ENCODE measurements at places on chromosomes 16 and 17. TPM values are rescaled to one million over a fixed set of nuclear protein-coding genes. Genes with fewer than 3 reads are reported as not detected.

Gene GSG1L
- not detected for total RNA-seq

GRCh38 chr16:47018223-47018891 is 44.9 kb upstream of the DNAJA2 start:
- DNase-seq: no peak

Gene TNFSF13
- total RNA-seq: 1.5 TPM

Gene GPR139
- total RNA-seq: not detected

Gene DYNLRB2
- total RNA-seq: not detected

Gene TPSD1
- total RNA-seq: not detected

DNA sequence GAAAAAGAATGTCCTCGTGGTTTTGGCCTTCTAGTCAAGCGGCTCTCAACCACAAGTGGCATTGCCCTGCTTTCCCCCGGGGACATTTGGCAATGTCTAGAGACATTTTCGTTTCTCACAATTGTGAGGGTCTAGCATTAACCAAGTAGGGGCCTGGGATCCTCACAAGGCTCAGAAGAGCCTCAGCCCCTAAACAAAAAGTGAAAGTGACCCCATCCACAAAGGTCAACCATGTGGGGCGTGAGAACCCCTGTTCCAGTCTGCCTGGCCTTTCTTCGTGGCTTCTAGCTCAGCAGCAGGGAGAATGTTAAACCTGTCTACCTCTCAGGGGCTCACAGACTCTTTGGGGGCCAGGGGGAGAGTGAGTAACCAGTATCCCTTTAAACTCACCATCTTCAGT is 4.8 kb upstream of the RPL38 start:
- DNase-seq: no peak

- DNase-seq: no peak
These were observed 141.1 kb downstream of the MRM1 start for GRCh38 chr17:36742267-36743000.

Gene TMEM88
- total RNA-seq: 24.8 TPM

Gene C17orf50
- total RNA-seq: not detected

Gene KCNH4
- total RNA-seq: 0.05 TPM

- DNase-seq: no peak
These were observed 3.2 kb downstream of the MED31 start for GRCh38 chr17:6648181-6648580.

GRCh38 chr17:59108400-59109102 is 1.9 kb upstream of the TRIM37 start:
- DNase-seq: no peak

DNA sequence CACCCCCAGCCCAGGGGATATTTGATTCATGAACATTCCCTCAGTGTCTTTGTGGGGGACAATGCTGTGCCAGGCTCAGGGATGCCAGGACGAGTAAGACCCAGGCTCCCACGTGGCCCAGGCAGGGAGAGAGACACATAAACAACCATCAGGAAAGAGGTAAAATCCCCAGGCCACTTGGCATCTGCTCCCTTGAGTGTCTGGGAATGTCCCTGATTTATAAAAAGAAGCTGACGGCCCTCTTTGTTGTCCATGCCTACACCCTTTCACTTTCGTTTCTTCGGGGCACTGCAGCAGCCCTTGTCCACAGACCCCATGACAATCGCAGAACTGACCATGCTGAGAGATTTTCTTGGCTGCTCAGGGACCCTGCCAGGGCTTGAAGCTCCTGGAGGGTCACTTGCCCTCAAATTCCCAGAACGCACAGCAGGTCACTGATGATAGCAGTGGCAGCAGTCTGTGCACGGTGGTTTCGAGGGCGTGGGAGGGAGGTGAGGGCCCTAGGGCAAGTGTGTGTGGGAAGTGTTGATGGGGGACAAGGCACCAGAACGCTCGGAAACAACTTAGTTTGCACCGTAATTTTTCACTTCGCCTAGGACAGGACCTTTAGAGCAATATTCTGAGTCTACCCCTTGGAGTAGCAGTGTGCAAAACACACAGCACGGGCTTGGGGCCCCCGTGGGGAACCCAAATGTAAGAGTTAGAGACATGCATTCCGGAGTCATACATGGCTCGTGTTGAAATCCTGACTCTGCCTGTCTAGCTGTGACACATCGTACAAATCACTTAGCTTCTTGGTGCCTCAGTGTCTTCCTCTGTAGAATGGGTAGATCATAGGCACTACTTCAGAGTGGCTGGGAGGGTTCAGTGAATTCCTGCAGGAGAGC is 4.7 kb downstream of the NOD2 start:
- no peak for DNase-seq

Gene CDRT15L2
- total RNA-seq: not detected

GRCh38 chr17:29549177-29549923 is 17.5 kb downstream of the ABHD15 start:
- DNase-seq: no peak

- DNase-seq: no peak
These were observed 395.1 kb downstream of the SEC14L1 start for GRCh38 chr17:77535892-77536291.

- DNase-seq: no peak
These were observed 478.3 kb upstream of the ZFHX3 start for GRCh38 chr16:73526011-73526804.

GRCh38 chr17:8792646-8793045 is 6.5 kb downstream of the MFSD6L start:
- DNase-seq: no peak

- no peak for DNase-seq
These were observed 4.6 kb downstream of the RASD1 start for GRCh38 chr17:17491546-17491988.

- DNase-seq: no peak
These were observed 4.1 kb downstream of the CSF3 start for GRCh38 chr17:40019140-40019991.

GRCh38 chr16:78813661-78814311 is 714.3 kb downstream of the WWOX start:
- no peak for DNase-seq

Gene NPW
- 0.35 TPM for total RNA-seq

DNA sequence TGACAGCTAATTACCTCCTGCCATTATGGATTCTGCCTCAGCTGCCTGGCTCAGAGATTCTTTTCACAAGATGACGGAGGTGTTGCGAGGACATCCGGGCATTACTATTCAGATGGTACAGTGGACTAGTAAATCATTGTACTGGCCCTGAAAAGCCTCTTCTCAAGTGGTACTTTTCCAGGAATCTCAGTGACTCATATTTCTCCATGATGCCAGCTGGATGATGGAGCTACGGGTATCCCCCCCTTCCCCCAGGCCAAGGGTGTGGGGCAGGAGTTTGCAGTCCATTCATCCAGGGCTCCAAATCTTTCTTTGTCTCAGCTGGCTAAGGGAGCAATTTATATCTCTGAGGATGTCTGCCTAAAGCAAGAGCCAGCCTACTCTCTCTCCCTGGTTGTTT is 107.7 kb upstream of the GPR139 start:
- DNase-seq: no peak

- peak; percentile 45 for DNase-seq
These were observed 33.5 kb upstream of the BCO1 start for GRCh38 chr16:81204798-81205680.

Gene NLRC3
- 7.6 TPM for total RNA-seq

GRCh38 chr16:77897831-77898605 is 109.7 kb downstream of the VAT1L start:
- no peak for DNase-seq

Gene TPSAB1
- total RNA-seq: not detected

DNA sequence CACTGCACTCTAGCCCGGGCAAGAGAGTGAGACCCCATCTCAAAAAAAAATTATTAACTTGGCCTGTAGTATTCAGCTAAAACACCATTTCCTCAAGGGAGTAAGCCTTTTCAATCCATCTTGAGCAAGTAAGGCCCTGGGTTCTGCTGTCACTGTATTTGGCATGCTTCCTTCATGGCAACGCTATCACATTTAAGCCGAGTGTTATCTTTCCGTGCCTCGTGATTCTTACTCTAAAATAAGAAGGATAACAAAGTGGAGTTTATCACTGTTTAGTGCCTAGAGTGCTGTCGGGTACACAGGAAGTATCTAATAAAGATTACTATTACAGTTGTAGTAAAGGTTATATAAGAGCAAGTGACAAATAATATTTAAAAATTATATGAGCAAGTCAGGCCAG is 8.8 kb downstream of the VPS53 start:
- DNase-seq: no peak

Gene SMIM36
- not detected for total RNA-seq

Gene LRRC37A
- 0.78 TPM for total RNA-seq

Gene SPG7
- total RNA-seq: 210 TPM

- no peak for DNase-seq
These were observed 1.7 kb downstream of the RABEP1 start for GRCh38 chr17:5283571-5284315.

GRCh38 chr16:8571061-8571596 is 19.2 kb downstream of the TMEM114 start:
- no peak for DNase-seq

- no peak for DNase-seq
These were observed 6.5 kb downstream of the MT1X start for GRCh38 chr16:56688762-56689161.

Gene SALL1
- 1.5 TPM for total RNA-seq

- DNase-seq: no peak
These were observed 6.4 kb upstream of the CRISPLD2 start for GRCh38 chr16:84813141-84813934.

Gene ASPA
- not detected for total RNA-seq

Gene KRTAP1-5
- total RNA-seq: 0.29 TPM

- no peak for DNase-seq
These were observed 31.4 kb upstream of the TBX2 start for GRCh38 chr17:61368049-61368831.

DNA sequence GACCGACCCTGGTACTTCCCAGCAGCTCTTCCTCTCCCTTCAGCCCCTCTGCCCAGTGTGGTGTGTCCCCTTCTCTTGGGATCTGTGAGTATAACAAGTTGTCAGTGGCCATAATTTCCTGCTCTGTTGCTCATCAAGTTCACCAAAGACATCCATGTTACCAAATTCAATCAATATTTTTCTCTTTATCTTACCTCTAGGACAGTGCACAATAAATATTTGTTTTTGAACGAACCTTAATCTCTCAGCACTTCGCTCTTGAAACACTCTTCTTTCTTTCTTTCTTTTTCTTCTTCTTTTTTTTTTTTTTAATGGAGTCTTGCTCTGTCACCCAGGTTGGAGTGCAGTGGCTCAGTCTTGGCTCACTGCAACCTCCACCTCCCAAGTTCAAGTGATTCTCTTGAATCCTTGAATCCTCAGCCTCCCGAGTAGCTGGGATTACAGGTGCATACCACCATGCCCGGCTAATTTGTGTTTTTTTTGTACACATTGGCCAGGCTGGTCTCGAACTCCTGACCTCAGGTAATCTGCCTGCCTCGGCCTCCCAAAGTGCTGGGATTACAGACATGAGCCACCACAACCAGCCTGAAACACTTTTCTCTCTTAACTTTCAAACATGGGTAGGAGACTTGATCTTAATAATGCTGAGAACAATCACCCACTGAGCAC is 2.7 kb upstream of the UMOD start:
- no peak for DNase-seq

Gene MSL1
- 84.1 TPM for total RNA-seq

Gene TBC1D3G
- total RNA-seq: not detected

DNA sequence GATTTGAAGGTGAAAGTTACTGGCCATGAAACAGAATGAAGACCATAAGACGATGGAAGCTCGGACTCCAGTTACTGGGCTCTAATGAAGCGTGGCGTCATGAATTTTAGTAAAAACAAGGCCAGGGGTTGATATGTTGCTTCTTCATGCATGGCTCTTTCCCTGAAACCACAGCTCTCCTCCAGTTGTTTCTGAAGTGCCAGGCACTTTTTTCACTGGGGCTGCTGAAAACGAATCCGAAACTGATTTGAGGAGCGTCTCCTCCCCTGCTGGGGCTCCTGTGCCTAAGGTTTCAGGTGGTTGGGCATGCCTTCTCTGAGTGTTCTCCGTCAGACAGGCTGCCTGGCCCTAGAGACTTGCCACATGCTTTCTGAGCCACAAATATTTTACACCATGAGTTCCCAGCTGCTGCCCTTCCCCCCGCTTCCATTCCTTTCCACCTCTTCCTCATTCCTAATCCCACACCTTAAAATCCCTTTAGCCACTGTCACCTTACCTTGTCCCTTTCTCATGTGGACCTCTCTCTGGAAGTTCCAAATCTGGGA is 3.7 kb upstream of the MYL4 start:
- no peak for DNase-seq

- DNase-seq: no peak
These were observed 1.7 kb downstream of the KSR1 start for GRCh38 chr17:27457731-27458523.

Gene RMI2
- total RNA-seq: 5.9 TPM

GRCh38 chr17:80795090-80795580 is 196.5 kb upstream of the CHMP6 start:
- no peak for DNase-seq

GRCh38 chr16:56993204-56993603 is 3.8 kb downstream of the NLRC5 start:
- no peak for DNase-seq

Gene SCN4A
- not detected for total RNA-seq

Gene ADAM11
- total RNA-seq: 0.23 TPM

- no peak for DNase-seq
These were observed 27.0 kb downstream of the MRTFB start for GRCh38 chr16:14098081-14098480.

- no peak for DNase-seq
These were observed 203.8 kb upstream of the HSBP1 start for GRCh38 chr16:83603723-83604570.

GRCh38 chr16:82440336-82440735 is 186.4 kb upstream of the CDH13 start:
- no peak for DNase-seq
